ENCODE measurements at places on chromosomes 2 and 18.

- no peak for DNase-seq
Measured at GRCh38 chr2:163407296-163407695, 328.5 kb downstream of the FIGN start.

- DNase-seq = no peak
Measured at GRCh38 chr2:37219046-37219445, 12.3 kb downstream of the CEBPZ start.

DNA sequence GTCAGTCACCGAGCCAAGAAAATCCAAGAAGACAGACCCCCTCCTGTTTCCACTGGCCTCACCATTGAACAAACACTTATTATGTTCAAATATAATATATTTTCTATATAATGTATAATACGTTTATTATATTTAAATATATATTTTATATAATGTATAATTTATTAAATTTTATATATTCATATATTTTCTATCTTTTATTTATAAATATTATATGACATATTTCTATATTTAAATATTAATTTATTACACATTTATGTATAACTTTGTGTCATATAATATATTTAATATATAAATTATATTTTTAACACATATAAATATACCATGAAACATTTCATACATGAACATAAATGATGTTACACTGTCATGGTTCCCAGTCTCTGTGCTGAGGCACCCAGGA, 60.9 kb upstream of the RMDN2 start:
- no peak for DNase-seq

GRCh38 chr2:112817082-112817689, 19.4 kb downstream of the IL1B start:
- DNase-seq = no peak

GRCh38 chr2:177359836-177360595, 32.6 kb upstream of the AGPS start:
- no peak for DNase-seq

DNA sequence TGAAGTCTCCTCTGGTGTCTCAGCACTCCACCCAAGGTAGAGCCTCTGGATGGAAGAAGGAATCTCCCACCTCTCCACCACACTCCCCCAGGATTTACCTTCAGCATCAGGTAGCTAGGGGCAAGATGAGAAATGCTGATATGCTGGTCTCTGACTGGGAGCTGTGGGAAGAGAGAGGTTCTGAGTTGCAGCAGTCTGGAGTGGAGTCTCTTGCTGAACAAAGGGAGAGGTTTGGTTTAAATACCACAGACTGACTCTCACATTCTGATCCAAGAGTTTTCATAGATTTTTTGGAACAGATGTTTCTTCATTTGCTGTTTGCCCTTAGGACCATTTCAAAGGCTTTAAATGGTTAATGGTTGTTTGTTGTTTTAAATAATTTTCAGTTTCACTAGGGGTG, 1.1 kb upstream of the CFLAR start:
- DNase-seq = no peak

- no peak for DNase-seq
Measured at GRCh38 chr2:73762571-73762970, 17.3 kb downstream of the DUSP11 start.

GRCh38 chr2:121778741-121779487, 23.5 kb downstream of the TSN start:
- DNase-seq = no peak

- no peak for DNase-seq
Measured at GRCh38 chr18:7793100-7793499, 226.0 kb downstream of the PTPRM start.

- DNase-seq = no peak
Measured at GRCh38 chr2:197311421-197312033, 947 bp upstream of the ANKRD44 start.

- DNase-seq = no peak
Measured at GRCh38 chr2:53257287-53257686, 510.3 kb upstream of the CHAC2 start.

DNA sequence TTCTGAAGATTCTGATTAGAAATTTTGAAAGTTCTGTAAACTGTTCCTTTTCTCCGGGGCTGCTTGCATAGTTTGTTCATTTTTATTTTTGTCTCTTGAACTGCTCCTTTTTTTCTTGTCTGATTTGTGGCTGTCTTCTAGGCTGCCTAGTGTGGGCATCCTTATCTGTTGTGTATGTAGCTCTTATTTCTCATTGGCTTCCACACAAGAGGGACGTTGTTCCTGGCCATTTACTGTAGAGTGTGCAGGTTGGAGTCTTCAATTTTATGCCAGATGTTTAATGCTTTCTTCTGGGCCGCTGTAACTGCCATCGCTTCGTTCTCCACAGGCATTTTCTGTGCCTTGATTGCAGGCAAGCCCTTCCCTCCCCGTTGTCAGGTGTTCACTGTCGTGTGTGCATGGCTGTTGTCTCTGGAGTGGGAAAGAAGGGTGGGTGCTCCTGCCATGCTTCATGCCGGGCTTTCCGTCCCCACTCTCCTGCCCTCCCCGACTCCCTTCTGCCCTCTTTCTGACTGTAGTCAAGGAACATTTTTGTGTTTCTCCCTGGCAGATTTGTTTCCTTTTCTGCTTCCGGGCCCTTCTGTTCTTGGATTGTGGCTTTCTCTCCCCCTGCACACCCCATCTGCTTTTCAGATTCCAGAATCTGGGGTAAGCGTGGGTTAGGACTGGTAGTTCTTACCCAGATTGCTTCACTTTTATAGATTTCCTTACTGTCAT, 15.5 kb downstream of the CEP192 start:
- no peak for DNase-seq

DNA sequence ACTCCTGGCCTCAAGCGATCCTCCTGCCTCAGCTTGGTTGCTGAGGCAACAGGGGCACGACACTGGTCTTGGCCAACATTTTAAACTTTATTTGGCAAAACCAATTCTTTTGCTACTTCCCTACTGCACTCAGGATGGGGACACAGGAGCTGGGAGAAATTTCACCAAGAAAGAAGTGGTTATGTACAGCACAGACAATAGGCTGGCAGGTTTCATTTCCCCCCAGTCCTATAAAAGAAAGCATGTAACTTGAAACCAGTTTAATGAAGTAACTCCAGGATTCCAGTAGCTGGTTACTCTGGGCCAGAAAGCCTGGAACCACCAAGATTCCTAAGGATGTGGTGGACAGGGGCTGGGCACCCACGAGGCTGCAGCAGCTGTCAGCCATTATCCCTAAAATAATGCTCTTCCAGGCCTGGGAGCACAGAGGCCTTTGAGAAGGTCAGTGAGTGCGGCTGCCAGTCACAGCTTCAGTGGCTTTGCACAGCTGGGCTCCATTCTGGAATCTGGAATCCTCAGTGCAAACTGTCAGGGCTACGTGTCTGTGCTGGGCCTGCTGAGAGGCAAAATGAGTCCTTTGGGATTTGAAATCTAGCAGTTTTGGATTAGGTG, 142.3 kb upstream of the ITGA6 start:
- no peak for DNase-seq

GRCh38 chr2:73285159-73285739, 971 bp upstream of the FBXO41 start:
- no peak for DNase-seq

- no peak for DNase-seq
Measured at GRCh38 chr18:36017232-36017631, 44.8 kb downstream of the RMP24 start.

GRCh38 chr2:136248242-136248641, 130.3 kb upstream of the CXCR4 start:
- DNase-seq = peak; percentile 60

- no peak for DNase-seq
Measured at GRCh38 chr18:80042785-80043184, 8.6 kb downstream of the RBFA start.

DNA sequence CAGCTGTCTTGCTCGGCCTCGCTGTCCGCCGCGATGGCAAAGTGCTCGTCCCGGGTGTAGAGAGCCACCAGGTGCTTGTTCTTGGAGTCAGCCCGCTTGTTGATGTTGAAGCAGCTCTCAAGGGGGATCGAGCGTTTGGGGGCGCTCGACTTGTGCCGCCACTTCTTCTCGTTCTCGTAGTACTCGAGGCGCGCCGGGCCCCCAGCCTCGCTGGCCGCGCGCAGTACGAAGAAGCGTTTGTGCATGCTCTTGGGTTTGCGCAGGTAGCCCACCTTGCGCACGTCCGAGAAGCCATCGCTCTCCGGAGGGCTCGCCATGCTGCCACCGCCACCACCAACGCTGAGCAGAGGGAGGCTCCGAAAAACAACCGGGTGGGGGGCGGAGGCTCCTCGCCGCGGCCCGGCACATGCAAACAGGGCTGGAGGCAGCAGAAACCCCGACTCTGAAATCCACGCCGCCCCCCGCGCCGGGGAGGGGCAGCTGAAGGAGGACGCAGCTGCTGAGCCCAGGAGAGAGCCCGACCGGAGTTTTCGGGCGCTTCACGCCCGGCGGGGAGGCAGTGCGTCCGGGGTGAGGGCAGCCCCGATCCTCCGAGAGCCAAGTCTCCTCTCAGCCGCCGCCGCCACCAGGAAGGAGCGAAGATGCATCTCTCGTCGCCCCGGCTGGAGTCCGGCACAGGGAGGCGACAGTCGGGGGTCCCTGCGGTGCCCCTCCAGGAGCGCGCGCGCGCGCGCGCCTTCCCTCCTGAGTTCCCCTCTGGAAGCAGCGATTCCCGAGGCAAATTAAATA, 1.0 kb downstream of the IRS1 start:
- no peak for DNase-seq

DNA sequence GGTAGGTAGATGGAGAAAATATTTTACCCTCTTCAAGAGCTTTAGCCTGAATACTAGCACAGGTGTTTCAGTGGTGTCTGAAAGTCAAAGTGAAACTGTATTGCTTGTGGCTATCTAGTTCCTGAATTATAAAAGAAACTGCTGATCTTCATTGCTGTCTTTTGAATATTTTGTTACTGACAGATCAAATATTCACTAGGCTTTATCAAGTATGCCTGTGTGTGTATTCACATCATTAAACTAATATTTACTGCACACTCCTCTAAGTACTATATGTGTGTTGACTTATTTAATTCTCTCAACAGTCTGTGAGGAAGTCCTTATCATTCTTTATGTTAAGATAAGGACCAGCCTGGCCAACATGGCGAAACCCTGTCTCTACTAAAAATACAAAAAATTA, 139.6 kb downstream of the SOCS6 start:
- no peak for DNase-seq

DNA sequence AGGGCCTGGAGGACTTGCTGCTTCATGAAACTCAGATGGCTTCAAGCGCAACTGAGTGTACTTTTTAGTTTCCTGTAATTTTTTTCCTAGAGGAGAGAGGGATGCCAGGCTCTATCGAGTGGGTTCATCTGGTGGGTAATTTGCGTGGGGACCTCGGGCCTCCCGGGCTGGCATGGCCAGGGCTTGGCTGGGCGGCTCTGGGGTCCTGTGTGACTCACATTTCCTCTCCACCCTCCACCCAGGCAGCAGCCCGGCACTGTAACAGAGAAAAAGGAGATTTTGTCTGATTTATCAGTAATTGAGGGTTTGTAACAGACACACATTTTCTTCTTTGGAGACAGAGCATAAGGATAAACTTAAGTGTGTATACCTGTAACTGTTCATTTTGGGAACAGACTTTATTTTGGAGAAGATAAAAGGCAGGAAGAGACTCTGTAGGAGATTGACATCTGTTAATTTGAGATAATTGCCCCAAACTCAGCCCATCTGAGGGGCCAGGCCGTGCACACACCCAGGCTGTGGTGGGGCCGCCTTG, 64.3 kb downstream of the NFATC1 start:
- no peak for DNase-seq

- DNase-seq = no peak
Measured at GRCh38 chr2:235216901-235217300, 265.1 kb downstream of the SH3BP4 start.

DNA sequence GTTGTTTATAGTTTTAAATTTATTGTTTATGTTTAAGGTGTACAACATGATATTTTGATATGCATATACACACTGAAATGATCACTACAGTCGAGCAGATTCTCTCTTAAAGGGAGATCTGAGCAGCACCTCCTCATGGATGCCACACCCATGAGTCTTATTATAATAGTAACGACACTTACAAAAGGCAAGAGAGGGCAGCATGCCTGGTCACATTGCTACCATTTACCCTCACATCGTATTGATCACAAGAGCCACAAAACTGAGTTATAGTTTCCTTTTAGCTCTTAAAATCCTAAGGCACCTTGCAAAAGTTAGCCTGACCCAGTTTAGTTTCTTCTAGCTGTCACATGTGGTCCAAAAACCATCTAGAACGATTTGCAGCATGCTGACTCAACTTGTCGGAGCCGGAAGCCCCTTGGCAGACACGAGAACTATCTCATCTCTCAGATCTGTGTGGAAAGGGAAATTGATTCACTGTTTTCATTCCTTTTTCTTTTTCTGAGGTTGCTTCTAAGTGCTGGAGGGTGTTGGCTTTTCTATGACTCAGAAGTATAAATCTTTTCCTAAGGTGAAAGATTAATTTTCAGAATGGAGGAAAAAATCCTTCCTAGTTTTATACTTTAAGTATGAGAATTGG, 85.3 kb downstream of the CDC42EP3 start:
- no peak for DNase-seq

GRCh38 chr18:36101943-36102342, 27.2 kb downstream of the SLC39A6 start:
- no peak for DNase-seq

- DNase-seq = no peak
Measured at GRCh38 chr2:122237450-122237849, 482.0 kb downstream of the TSN start.

- no peak for DNase-seq
Measured at GRCh38 chr18:60147323-60147722, 225.3 kb downstream of the MC4R start.
